ENCODE measurements at places on chromosomes 2 and 18.

- DNase-seq: no peak
Measured at GRCh38 chr2:170651624-170652325, 63.4 kb upstream of the SP5 start.

GRCh38 chr2:205369813-205370212 is 312.5 kb upstream of the NRP2 start:
- no peak for DNase-seq

DNA sequence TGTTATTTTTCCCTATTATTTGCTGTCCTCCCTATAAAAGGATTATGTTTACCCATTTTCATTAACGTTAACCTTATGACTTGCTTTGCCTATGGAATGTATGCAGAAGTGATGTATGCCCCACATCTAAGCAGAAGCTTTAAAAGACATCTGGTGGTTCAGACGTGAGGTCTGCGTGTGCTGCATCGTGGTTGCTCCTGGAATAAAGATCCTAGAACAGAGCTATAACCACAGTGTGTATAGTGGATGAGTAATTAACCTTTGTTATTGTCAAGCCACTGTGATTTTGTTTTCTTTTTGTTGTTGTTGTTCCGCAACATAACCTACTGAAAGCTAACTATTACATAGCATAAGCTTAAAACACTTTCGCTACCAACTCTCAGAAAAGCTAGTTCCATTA is 20.9 kb upstream of the CFAP36 start:
- DNase-seq: no peak

GRCh38 chr18:55343396-55344073 is 244.5 kb downstream of the TCF4 start:
- DNase-seq: no peak

- no peak for DNase-seq
Measured at GRCh38 chr2:217394510-217395351, 534.9 kb upstream of the TNP1 start.

- no peak for DNase-seq
Measured at GRCh38 chr2:127094509-127095366, 12.2 kb downstream of the BIN1 start.

DNA sequence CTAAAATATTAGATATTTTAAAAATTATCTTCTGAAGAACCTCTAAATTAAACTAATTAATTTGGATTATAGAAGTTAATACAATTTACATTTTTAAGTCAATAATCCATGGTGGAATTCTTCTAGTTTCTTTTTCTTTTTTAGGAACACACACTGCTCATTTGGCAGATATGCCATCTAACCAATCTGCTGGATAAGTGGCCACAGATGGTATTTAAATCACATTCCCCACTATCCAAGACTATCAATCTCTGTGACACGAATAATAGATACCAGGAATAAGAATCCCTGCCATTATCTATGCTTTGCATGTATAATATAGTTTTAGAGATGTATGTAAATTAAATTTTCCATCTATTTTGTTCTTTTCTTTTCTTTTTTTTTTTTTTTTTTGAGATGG is 58.5 kb downstream of the CABYR start:
- no peak for DNase-seq

DNA sequence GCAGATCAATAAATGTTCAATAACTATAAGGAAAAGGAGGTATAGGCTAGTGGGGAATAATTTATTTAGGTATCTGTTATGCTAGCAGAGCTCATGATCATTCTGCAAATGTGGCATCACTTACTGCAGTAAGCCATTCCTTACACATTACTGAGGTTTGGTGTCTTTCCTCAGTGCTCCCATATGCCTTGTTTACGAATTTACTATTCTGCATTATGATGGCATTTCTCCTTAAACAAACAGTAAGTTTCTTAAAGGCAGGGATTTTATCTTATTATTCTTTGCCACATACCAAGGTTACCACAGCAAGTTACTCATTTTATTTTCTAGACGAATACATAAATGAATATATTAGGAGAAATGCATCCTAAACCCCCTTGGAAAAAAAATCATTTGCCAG is 88.4 kb downstream of the DSEL start:
- no peak for DNase-seq

DNA sequence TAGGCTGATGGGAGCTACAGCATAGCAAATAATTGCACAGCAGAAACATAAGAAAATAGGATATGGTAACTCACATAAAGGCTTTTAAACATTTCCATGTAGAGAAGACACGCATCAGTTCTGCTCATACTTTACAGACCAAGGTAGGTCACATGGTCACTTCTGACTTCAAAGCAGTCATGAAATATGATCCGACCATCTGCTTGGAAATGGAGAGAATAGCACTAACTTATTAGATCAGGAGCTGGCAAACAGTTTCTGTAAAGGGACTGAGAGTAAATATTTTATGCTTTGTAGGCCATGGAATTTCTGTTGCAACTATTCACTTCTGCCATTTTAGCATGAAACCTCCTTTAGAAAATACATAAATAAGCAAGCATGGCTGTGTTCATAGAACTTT is 936.6 kb upstream of the FANCL start:
- no peak for DNase-seq

DNA sequence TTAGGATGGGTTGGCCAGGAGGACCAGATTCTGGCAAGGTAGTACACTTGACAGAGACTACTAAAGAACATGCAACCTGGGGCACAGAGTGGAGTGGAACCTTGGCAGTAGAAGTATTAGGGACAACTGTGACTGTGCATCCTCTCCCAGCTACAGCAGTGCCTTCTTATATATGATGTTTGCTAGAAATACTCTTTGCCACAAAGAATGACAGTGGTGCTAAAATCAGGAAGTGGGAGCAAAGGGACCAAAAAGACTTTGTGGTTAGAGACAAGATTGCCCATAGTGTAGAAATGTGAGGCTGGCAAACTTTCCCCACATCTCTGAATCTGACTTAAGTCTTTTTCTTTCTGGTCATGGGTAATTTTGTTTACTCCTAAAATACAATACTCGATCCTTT is 9.4 kb upstream of the SLC38A11 start:
- no peak for DNase-seq

DNA sequence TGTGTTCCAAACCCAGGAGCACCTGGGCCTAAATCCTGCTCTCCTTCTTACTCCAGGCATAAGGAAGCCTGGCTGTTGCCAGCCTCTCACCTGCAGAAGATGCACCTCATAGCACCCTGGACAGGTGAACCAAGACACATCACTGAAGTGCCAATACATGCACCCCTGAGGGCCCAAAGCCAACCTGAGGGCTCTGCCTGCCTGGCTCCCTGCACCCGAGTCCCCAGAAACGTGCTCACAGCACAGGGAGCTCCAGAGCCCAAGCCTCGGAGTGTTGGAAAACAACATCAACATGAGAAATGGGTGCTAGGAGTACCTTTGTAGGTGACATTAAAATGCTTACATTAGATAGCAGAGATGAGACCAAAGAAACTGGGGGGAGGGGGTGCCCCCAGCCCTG is 96.3 kb upstream of the RAB6C start:
- no peak for DNase-seq

DNA sequence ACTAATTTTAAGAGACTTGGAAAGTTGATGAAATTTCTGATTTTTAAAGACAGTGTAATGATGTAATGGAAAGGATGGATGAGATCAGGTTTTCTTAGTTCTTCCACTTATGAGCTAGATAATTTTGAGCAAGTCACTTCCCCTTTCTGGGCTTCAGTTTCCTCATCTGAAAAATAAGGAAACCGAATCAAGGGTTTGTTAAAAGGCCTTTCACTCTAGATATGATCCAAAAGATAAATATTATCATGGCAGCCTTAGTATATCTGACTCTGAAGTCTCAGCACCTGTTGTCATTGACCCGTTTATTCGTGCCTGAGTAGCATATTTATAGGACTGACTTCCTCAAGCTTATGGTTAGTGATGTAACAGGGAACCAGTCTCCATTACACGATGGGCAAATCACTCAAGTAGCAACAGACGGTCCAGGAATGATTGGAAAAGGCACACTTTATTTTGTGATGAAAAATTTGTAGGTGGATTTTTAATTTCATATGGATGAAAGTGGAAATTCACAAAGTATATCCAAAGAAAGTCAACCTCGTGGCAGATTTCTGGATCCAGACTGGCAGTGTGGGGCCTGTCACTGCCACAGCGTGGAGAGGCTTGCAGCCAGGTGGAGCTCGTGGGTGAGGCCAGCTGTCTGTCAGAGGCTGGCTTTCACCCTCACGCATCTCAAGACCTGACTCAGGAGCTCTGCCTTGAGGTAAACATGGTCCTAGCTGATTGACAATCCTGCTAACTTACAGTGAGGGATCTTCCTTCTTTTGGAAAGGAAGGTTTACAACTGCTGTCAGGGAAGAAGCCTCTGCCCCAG is 137.9 kb upstream of the CXCR4 start:
- DNase-seq: no peak

DNA sequence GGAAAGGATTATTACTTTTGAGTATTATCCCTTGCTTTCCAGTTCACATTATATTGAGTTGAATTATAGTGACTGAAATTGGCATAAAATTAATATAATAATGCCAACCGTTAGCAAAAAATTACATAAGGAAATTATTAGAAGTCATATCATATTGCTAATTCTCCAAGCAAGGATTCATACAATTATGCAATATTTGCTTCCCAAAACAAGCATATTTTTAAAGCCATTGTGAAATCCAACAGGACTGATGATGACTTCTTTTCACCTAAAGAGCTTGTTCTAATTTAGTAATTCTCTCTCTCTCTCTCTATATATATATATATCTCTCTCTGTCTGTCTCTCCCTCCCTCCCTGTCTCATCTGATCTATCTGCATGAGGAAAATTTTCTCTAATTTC is 283.5 kb downstream of the DSEL start:
- DNase-seq: no peak

GRCh38 chr2:150327564-150328489 is 159.6 kb downstream of the RND3 start:
- DNase-seq: peak; percentile 11

GRCh38 chr2:9650119-9650821 is 19.5 kb upstream of the YWHAQ start:
- DNase-seq: no peak

DNA sequence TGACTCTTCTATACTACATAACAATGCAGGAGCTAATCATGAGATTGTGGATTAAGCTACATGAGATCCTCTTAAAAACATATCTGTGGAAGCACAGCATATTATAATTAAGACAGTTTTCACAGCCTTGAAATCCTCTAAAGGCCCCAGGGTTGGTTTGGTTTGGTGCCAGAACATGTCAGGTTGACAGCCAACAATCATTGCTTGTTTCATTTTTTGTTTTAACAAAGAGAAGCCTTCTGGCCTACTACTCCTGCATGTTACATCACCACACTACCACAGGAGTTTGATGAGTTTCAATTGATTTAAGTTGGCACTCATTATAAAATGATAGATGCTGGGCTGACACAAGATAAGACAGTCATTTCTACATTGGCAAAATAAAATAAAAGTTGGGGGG is 255.9 kb upstream of the ERBB4 start:
- DNase-seq: peak; percentile 49

DNA sequence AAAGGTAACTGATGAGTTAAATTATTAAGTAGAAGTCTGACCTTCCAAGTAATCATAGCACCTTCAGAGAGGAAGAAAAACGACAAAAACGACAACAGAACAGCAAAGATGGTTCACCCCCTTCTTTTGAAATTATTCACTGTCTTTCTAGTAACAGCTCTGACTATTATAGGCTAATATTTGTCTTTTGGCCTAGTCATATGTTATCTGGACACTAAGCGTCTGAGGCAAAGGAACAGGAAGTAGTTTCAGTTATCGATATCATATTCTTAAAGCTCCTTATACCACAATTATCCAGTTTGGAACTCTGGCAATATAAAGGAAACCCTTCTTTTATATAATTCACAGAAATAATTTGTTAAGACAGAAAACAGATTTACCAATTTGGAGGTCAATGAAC is 27.6 kb upstream of the SLC40A1 start:
- no peak for DNase-seq

DNA sequence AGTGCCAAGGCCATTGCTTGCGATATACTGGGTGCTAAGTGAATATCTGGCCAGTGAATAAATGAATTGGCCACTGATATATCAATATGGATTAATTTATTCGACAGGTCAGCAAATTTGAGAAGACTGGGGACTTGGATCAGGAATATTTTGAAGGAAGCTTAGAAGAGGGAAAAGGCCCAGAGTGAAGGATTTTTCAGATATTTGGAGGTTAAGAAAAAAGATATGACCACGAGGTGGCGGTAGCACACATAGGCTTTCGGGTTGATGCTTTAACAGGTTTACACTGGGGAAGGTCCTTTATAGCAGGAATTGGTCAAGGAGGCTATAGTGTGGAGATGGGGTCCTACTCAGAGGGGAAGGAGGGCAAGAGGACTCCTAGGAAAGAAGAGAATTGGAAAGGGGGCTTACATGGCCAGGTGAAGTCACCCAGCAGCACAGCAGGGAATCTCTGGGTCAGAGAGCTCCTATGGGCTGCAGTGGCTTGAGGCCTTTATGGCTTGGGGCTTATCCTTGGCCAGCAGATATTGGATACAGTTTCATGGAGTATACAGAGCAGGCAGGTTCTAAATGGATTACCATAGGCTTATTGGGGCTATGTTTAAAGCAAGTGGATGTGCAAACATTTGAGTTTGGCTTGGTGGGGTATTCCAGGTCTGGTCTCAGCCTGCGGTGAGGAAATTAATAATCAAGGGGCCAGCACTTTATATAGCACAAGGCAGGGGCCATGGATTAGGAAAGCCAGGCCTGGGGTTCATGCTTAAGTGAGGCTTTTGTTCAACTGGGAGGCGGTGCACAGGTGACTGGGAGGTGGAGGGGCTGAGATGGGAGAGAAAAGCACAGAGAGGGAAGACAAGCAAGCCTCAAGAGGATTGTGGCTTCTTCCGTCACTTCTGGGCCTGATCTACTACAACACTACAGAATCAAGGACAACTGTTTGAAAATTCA is 9.7 kb downstream of the IL1RN start:
- DNase-seq: peak; percentile 43

DNA sequence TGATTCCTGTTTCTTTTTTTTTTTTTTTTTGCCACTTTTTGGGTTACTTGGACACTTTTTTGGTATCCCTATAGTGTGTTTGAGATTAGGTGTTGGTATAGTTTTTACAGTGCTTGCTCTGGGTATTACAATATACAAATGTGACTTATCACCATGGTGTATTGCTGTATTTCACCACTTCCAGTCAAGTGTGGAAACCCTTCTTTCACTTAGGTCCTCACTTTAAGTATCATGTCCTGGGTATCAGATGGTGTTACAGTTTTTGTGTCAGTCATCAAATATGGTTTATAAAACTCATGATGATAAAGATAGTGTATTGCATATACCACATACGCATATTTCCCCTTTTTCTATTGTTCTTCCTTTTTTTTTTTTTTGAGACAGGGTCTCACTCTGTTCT is 1.8 kb downstream of the ATP9B start:
- DNase-seq: no peak

GRCh38 chr2:47119001-47119400 is 36.1 kb downstream of the STPG4 start:
- DNase-seq: no peak

GRCh38 chr2:216736326-216736725 is 41.0 kb upstream of the IGFBP5 start:
- no peak for DNase-seq

- no peak for DNase-seq
Measured at GRCh38 chr2:15160201-15160991, 400.7 kb downstream of the NBAS start.

GRCh38 chr2:46047290-46047689 is 249.9 kb upstream of the EPAS1 start:
- DNase-seq: no peak

Measured in NCI-H2081 (cell line).